Upper lobe of left lung (tissue), 6 donors: ENCODE measurements at places on chromosomes 2 and 18. TPM values are rescaled to one million over a fixed set of nuclear protein-coding genes. Genes with fewer than 3 reads are reported as not detected.

Gene SGPP2
- 31.0 TPM for total RNA-seq

Gene TTN
- total RNA-seq, result 249 TPM

Gene NEDD4L
- total RNA-seq, result 353 TPM

Gene CABYR
- 1.3 TPM for total RNA-seq

Gene NRP2
- total RNA-seq, result 68.4 TPM

DNA sequence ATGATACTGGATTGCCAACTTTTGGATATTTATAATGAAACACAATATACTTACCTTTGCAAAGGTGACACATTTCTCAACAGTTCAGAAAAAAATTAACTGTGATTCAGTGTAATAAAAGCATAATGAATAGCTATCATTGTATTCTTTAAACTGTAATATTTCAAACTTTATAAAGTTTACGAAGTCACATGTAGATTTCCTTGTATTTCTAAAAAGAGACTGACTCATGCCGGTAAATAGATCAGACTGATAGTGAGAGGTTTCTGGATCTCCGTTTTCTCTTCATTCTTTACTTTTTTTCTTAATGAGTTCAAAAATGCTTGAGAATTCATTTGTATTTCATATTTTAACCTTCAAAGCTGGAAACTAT, 70.1 kb downstream of the EML4 start:
- no peaks in the 10 kb centered on the region for H3K36me3 ChIP-seq
- no peaks in the 10 kb centered on the region for H3K27me3 ChIP-seq
- H3K4me3 ChIP-seq, result no peak overlapping the region
- DNase-seq, result no peak
- peaks cover 10% of the 10 kb centered on the region for H3K4me1 ChIP-seq

DNA sequence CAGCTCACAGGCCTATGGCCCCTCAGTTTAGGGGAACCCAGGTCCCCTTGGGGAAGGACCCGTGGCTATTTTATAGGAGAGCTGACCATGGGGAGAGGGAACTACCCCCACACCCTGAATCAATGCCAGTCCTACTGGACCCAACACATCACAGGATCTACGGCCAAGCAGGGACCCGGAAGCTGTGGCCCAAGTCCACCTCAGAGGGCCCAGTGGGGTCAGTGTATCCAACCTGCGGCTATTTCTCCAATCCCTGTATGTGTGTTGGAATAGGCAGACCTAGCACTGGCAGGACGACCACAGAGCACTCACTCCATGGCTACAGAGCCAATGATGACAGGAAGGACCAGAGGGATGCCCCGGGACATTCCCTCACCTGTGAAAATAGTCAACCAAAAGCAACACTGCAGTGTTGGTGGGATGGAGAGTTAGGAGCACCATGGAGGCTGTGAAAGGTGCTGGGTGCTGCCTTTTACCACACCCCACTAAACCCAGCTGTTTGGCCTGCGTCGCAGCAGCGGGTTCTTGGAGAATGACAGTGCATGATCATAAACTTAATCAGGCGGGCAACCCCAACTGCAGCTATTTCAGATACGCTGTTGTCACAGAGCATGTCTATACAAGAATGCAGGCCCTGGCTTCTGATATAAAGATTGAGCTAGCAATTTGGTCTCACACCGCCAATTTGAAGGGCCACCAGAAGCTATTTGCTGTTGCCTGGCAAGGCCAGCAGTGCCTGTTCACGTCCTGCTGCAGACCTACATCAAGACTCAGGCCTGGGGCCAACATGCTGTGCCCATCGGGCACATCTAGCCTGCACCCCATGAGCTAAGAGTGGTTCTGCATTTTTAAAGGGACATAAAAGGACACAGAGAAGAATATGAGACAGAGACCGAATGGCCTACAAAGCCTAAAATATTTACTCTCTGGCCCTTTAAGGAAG, 110.4 kb downstream of the EIPR1 start:
- H3K36me3 ChIP-seq, result no peaks in the 10 kb centered on the region
- H3K27me3 ChIP-seq, result no peaks in the 10 kb centered on the region
- DNase-seq, result no peak
- no peak overlapping the region for H3K4me3 ChIP-seq

DNA sequence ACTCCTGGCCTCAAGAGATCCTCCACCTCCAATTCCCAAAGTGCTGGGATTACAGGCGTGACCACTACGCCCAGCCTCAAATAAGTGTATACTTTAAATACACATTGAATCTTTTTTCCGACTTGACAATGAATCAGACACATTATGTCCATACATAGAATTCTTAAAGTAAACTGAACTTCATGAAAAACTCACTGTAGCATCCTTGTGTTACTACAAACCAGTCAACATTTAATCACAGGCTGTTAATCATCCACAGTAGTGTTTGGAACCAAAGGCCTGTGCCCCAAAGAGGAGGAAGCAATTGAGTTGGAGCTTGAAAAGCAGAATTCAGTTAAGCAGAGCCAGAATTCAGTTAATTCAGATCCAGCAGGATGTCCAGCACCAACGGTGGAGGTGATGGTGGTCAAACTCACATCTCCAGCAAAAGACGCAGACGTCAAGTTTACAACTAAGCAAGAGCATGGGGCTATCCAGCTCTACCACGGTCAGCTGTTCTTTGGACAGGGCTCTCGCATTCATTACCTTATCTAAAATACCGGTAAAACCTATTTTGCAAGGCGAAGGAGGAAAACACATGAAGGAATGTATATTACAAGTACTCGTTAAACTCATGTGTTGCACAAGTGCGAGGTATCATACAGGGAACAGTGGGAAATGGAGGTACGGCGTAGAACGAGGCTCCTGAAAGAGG, 1.2 kb downstream of the SLC39A6 start:
- no peak overlapping the region for H3K27ac ChIP-seq
- H3K36me3 ChIP-seq, result peaks cover 8% of the 10 kb centered on the region
- no peak for DNase-seq
- H3K27me3 ChIP-seq, result no peaks in the 10 kb centered on the region

- no peak overlapping the region for H3K27ac ChIP-seq
- no peaks in the 10 kb centered on the region for H3K4me1 ChIP-seq
- DNase-seq, result no peak
- no peaks in the 10 kb centered on the region for H3K36me3 ChIP-seq
Measured at GRCh38 chr2:6966446-6966940, 49.3 kb downstream of the RNF144A start.

DNA sequence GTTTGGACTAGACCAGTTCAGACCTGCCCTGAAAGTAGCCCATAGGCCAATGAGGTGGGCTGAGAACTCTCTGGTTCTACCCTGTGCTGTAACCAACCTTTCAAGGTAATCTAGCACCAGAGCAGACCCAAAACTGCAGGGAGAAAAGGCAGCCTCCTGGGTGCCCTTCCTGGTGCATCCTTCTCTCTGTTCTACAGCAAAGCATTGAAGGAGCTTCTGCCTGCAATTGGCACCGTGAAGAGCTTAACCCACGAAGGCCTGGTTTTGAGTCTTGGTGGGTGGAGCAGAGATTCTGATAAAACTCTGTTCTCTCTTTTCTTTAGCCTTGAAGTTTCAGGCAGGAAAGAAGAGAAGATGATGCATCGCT, 55.5 kb downstream of the LIPG start:
- no peak overlapping the region for H3K4me3 ChIP-seq
- no peak overlapping the region for H3K27ac ChIP-seq
- H3K36me3 ChIP-seq, result no peaks in the 10 kb centered on the region
- DNase-seq, result no peak

DNA sequence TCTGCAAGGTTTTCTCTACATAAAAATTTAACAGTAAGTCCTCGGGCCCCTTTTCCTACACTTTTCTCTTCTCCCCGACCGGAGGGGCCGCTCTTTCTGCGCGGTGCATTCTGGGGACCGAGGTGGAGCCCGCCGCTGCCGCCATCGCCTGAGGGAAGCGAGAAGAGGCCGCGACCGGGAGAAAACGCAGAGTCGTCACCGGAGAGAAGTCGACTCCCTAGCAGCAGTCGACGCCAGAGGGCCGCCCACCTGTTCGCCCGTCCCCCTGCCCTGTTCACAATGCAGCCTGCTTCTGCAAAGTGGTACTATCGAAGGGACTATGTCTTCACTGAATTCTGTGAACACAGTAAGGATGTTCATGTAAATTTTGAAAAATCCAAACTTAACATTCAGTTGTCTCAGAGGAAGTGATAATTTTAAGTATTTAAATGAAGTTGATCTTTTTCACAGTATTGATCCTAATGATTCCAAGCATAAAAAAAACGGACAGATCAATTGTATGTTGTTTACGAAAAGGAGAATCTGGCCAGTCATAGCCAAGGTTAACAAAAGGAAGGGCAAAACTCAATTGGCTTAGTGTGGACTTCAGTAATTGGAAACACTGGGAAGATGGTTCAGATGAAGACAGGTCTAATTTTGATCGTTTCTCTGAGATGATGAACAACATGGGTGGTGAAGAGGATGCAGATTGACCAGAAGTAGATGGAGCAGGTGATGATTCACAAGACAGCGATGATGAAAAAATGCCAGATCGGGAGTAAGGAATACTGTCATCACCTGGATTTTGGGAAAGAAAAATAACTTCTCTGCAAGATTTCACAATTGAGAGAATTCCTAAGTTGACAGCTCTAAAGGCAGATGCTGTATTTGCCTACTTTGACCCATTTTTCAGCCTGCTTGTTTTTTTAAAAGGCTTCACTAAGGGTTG, 55.8 kb downstream of the ASXL2 start:
- no peaks in the 10 kb centered on the region for H3K27me3 ChIP-seq
- peak; percentile 86 for DNase-seq
- peak overlapping the region; percentile 36 for H3K27ac ChIP-seq
- peaks cover 8% of the 10 kb centered on the region for H3K4me1 ChIP-seq
- no peaks in the 10 kb centered on the region for H3K36me3 ChIP-seq
- H3K4me3 ChIP-seq, result peak overlapping the region; percentile 16

DNA sequence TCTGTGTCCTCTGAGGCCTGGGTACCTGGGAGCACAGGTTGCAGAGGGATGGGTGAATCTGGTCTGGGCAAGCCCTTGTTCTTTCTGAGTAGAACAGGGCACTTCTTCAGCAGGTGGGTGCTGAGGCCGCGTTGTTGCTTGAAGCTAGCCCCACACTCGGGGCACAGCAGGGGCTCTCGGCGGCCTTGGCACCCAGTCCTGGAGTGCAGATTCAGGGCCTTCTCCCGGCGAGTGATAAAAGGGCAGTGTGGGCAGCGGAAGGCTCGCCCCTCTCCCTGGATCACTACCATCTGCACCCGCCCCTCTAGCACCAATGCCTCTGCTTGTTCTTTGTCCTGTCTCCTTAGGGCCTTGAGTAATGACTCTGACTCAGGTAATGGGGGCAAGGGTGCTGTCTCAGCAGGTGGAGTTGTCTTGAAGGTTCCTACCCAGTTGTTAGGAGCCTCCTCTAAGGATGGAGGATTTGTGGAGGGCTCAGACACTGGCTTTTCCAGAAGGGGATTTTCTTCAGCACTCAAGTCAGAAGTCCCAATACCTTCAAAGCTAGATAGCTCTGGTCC, 15.6 kb downstream of the ZNF142 start:
- no peaks in the 10 kb centered on the region for H3K4me1 ChIP-seq
- peaks cover 88% of the 10 kb centered on the region for H3K36me3 ChIP-seq
- no peak for DNase-seq
- no peaks in the 10 kb centered on the region for H3K27me3 ChIP-seq
- H3K4me3 ChIP-seq, result no peak overlapping the region

GRCh38 chr2:10073706-10074105, 6.5 kb downstream of the CYS1 start:
- DNase-seq, result no peak
- H3K4me1 ChIP-seq, result peaks cover 11% of the 10 kb centered on the region
- no peaks in the 10 kb centered on the region for H3K27me3 ChIP-seq
- H3K36me3 ChIP-seq, result no peaks in the 10 kb centered on the region
